ENCODE measurements at places on chromosomes 7 and 10.

- DNase-seq: no peak
These were observed 49.5 kb downstream of the CHN2 start for GRCh38 chr7:29243910-29244655.

DNA sequence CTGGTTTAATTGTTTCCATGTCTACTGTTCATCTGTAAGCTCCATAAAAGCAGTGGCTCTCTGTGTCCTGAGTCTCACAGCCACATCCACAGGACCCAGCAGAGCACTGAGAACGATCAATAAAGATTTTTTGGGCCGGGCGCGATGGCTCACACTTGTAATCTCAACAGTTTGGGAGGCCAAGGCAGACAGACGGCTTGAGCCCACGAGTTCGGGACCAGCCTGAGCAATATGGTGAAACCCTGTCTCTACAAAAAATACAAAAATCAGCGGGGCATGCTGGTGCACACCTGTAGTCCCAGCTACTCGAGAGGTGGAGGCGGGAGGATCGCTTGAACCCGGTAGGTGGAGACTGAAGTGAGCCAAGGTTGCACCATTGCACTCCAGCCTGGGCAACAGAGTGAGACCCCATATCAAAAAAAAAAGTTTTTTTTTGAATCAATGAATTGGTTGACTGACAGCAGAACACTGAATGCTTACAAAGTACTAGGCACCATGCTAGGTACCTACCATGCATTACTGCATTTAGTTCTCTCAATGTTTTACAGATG is 4.5 kb downstream of the SLC37A3 start:
- no peak for DNase-seq

DNA sequence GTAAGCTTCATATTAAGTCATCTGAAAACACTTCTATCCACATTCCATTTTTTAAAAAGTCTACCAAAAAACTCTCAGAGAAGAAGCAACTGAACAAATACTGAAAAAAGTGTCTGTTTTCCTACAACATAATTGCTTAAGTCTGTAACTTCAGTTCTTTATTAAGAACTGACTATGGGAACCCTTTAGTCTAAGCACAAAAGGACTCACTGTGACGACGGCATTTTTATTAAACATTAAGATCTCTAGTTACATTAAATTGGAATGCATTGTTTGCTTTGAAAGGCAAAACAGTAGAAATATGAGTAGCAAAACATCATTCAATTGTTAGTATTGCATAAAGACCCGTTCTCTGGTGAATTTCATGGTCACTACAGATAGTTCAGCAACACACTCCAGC is 5.8 kb upstream of the FAM3C start:
- peak; percentile 67 for DNase-seq

DNA sequence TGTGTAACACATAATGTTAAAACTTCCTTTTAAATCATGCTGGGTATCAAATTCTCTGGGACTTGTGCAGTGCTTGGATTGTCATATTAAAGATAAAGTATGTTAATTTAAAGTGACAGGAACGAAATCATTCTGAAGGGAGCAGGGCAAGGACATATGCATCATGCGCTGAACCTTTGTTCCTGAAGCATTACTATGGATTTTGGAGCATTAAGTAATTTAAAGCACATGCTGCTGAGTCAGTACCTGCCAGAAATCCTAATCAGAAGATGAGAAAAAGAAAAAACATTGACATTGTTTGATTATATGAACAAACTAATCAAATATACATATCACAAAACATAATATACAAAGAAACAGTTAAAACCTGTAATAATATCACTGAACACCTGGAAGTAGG is 101.4 kb downstream of the MICU1 start:
- no peak for DNase-seq

GRCh38 chr10:120429395-120429794 is 27.6 kb upstream of the PLPP4 start:
- no peak for DNase-seq

DNA sequence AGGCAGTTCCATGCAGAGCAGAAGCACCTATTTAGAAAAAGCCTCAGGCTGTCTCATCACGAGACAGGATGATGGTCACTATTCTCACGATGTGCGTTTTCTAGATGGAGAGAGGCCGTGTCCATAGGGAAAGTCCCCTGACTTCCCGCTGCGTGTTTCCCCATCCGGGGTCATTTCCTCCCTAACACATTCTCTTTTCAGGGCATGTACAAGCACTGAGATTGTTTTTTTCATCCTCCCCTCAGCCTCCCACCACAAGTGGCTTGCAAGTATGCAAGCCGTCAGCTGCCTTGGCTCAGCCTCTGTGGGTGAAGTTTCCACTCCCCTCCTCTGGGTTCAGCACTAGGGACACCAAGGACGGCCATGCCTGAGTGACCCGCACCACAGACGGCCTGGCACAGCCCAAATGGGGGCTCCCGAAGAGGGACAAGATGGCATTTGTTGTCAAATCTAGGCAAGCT is 2.7 kb upstream of the CALML5 start:
- DNase-seq: no peak

DNA sequence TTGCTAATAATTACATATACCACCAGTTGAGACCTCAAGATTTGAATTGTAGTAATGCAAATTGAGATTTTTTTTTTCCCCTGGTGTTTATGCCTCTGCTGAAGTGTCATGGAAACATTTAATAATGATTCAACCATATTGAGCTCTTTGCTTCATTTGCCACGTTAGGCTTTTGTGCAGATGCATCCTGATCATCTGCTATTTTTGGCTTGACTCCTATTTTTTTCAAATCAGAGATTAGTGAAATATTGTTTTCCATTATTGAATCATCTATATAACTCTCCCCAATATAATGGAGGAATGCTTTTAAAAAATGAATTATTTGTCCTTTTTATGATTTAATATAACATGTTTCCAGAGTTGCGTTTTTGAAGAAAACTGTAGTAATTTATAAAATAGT is 115.1 kb downstream of the SRI start:
- DNase-seq: no peak

GRCh38 chr7:21304808-21305375 is 123.0 kb upstream of the SP4 start:
- DNase-seq: no peak
